Psoas muscle (tissue), 8 donors: ENCODE measurements at places on chromosomes 7 and 10. TPM values are rescaled to one million over a fixed set of nuclear protein-coding genes. Genes with fewer than 3 reads are reported as not detected.

TMEM213 gene
- not detected for total RNA-seq

DNA sequence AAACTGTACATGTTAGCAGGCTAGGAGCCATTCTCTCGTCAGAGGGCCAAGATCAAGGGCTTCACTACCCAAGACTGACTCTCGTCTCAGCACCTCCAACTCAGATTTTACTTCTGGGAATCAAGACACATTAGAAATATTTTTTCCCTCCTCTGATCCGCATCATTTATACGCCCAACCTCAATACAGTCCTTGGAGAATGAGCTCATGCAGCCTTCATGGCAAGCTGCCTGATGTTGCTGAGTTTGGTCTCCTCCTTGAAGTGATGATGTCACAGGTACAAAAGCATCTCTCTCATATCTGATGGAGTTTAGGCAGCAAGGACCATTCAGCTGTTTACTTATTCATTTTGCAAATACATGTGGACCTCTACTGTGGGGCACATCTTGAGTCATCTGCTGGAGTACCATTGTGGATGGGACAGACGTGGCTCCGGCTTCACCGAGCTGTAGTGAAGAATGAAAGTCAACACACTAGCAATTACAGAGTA is 114.0 kb downstream of the BMPER start:
- peak; percentile 57 for DNase-seq
- no peak overlapping the region for H3K27ac ChIP-seq
- H3K27me3 ChIP-seq, result no peaks in the 10 kb centered on the region
- H3K4me3 ChIP-seq, result no peak overlapping the region
- no peaks in the 10 kb centered on the region for H3K4me1 ChIP-seq

CALY gene
- not detected for total RNA-seq

EFCAB10 gene
- total RNA-seq, result not detected

SLC39A12 gene
- total RNA-seq, result not detected

MKX gene
- total RNA-seq, result 0.06 TPM

GRCh38 chr7:104135760-104136558 is 71.9 kb downstream of the ORC5 start:
- no peaks in the 10 kb centered on the region for H3K27me3 ChIP-seq
- no peaks in the 10 kb centered on the region for H3K36me3 ChIP-seq
- H3K4me1 ChIP-seq, result peaks cover 6% of the 10 kb centered on the region
- H3K4me3 ChIP-seq, result peak overlapping the region; percentile 44

ELOVL3 gene
- total RNA-seq, result 0.25 TPM

DNA sequence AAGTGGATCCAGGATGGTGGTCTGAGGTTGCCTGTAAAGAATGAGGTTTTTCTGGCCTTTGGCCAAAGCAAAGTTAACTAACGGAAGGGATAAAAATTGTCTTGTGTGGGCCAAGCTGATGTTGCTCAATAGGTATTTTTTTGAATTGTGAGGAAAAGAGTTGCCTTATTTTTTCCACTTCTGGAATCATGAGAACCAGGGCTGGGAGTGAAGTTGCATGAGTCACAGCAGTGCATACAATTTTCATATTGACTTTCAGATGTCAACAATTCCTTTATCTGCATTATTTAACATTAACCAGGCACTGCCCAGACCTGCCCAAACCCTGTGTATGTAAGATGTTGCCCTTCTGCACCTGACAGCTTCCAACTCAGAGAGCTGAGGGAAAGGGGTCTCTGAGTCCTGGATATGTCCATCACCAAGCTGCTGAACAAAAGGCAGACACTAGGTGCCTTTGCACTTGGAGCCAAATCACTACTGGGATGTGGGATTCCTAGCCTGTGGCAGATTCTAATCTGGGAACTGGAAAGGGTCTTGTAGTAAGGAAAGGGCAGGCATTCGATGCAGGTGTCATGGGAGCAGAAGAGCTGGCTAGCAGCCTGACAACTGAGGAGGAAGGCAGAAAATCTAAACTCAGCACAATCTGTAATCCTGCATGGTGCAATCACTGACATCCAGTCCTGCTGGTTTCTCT is 52.3 kb upstream of the SLC35B4 start:
- H3K27ac ChIP-seq, result no peak overlapping the region
- no peak overlapping the region for H3K4me3 ChIP-seq
- no peaks in the 10 kb centered on the region for H3K36me3 ChIP-seq
- no peak for DNase-seq
- peaks cover 3% of the 10 kb centered on the region for H3K27me3 ChIP-seq

DNA sequence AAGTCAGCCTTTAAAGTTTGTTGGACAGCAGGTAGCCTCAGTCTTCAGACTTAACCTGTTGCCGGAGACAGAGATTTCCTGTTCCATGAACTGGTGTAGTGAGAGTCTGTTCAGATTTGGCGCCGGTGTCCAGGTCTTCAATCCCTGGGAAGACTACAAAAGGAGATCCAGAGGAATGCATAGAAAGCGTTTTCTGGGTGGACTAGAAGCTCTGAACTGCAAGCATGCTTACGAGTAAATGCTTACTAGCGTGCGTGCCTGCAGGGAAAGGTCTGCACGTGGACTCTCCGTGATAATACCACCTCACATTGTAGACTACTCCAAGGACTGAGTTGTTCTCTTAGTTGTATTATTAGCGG is 878 bp downstream of the GLRX3 start:
- no peak for DNase-seq
- peak overlapping the region; percentile 100 for H3K4me3 ChIP-seq
- H3K4me1 ChIP-seq, result peaks cover 35% of the 10 kb centered on the region
- H3K27me3 ChIP-seq, result no peaks in the 10 kb centered on the region
- H3K36me3 ChIP-seq, result no peaks in the 10 kb centered on the region
- H3K27ac ChIP-seq, result peak overlapping the region; percentile 91

TRIM74 gene
- not detected for total RNA-seq

DNA sequence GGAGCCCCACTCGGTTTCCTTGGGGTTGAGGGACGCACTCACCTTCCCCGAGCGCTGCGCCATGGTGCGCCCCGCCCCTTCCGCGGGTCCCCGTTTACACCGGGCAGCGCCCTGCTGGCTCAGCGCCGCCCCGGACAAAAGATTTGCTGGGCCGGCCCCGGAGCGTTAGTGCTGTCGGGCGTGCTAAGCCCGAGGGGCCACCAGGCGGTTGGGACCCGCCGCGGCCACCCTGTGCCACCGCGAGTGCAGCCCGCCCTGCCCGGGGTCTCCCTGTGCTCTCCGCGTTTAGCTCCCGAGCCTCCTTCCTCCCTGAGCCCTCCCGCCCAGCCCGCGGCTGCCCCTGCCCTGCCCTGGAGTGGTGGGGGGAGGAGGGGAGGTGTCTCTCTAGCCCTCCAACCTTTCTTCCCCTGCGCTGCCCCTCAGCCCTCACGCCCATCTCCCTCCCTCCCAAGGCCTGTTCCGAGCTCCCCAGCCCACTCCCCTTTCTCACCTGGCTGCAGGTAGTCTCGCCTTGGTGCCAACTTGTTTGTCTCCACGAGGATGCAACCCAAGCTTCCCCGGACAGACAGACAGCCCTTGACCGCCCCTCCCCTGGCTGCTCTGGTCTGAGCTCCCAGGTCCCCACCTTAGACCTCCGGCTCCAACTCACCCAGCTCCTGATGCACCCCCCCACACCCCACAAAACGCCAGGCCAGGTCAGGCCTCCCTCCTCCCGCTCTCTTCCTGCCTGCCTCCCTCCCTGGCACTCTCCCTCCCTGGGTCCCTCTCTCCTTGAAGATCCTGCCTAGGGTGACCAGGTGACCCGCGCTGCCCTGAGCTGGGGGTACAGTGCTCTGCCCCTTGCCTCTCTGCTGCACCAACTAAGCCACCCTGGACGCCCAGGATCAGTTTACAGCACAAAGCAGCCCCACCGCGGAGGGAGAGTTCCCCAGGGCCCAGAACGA is at the start of gene CRYGN:
Gene CRYGN (minus strand): TSS at position 287 of the 944 bp plus-strand sequence. CDS start 224 bp downstream, at position 63.
- peak within 1 kb of the TSS; percentile 28 for H3K4me3 ChIP-seq
- DNase-seq, result peak; percentile 47
- H3K4me1 ChIP-seq, result no peaks in the 10 kb centered on the region
- peaks cover 19% of the 10 kb centered on the region for H3K27me3 ChIP-seq

PGAM2 gene
- 214 TPM for total RNA-seq

- no peaks in the 10 kb centered on the region for H3K36me3 ChIP-seq
- no peak overlapping the region for H3K4me3 ChIP-seq
- peaks cover 18% of the 10 kb centered on the region for H3K27me3 ChIP-seq
Observed at GRCh38 chr7:2517678-2518507, 1.7 kb upstream of the LFNG start.

CDHR3 gene
- total RNA-seq, result 0.30 TPM

DNA sequence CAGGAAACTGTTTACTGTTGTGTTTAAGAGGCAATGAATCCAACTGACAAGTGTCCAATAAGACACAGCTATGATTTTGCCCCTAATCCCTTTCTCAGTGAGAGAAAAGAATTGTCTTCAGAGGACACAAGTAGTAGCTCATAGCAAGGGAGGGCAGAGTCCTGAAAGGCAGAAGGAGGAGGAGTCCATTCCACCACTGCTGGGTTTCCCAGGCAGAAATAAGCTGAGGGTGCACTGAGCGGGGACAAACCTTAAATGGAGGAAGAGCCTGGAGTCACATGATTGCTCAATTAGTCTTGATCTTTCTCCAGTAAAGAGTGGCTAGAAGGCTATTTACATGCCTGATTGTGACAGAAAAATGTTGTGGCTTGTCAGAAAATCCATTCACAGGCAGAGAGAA is 573.8 kb downstream of the POM121L12 start:
- H3K27ac ChIP-seq, result no peak overlapping the region
- no peaks in the 10 kb centered on the region for H3K27me3 ChIP-seq
- DNase-seq, result no peak

- H3K27ac ChIP-seq, result no peak overlapping the region
- H3K36me3 ChIP-seq, result no peaks in the 10 kb centered on the region
- no peaks in the 10 kb centered on the region for H3K27me3 ChIP-seq
- DNase-seq, result no peak
- H3K4me3 ChIP-seq, result no peak overlapping the region
Observed at GRCh38 chr7:157464111-157464970, 127.5 kb downstream of the DNAJB6 start.

- H3K4me1 ChIP-seq, result no peaks in the 10 kb centered on the region
- H3K36me3 ChIP-seq, result no peaks in the 10 kb centered on the region
- H3K27ac ChIP-seq, result no peak overlapping the region
- peaks cover 5% of the 10 kb centered on the region for H3K27me3 ChIP-seq
Observed at GRCh38 chr10:120987359-120987758, 136.2 kb downstream of the WDR11 start.

MACROH2A2 gene
- total RNA-seq, result 6.0 TPM

DNA sequence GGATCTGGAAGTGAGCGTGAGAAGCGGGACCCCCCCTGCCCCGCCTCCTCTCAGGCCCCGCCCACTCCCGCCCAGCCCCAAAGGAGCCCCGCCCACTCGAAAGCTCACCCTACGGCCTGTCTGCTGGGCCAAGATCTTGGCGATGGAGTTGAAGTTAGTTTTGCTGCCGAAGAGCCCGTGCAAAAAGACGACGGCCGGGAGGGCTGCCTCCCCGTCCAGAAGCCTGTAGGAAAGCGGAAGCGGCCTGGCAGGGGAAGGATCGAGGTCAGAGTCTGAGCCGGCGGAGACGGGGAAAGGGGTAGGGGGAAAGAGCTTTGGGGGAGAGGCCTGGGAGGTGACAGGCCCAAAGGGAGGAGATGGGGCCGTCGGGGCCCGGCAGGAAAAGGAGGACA is 386 bp downstream of the ABHD11 start:
- no peaks in the 10 kb centered on the region for H3K4me1 ChIP-seq
- peak overlapping the region; percentile 91 for H3K4me3 ChIP-seq
- H3K27ac ChIP-seq, result peak overlapping the region; percentile 78
- H3K36me3 ChIP-seq, result peaks cover 4% of the 10 kb centered on the region
- peak; percentile 63 for DNase-seq

- peaks cover 22% of the 10 kb centered on the region for H3K4me1 ChIP-seq
- no peaks in the 10 kb centered on the region for H3K36me3 ChIP-seq
- no peaks in the 10 kb centered on the region for H3K27me3 ChIP-seq
- DNase-seq, result no peak
- H3K4me3 ChIP-seq, result no peak overlapping the region
Observed at GRCh38 chr10:114329634-114330365, 74.5 kb downstream of the AFAP1L2 start.

- no peaks in the 10 kb centered on the region for H3K27me3 ChIP-seq
- no peak overlapping the region for H3K4me3 ChIP-seq
- no peak overlapping the region for H3K27ac ChIP-seq
- DNase-seq, result no peak
- no peaks in the 10 kb centered on the region for H3K4me1 ChIP-seq
Observed at GRCh38 chr7:83072576-83073517, 89.8 kb downstream of the PCLO start.

DNA sequence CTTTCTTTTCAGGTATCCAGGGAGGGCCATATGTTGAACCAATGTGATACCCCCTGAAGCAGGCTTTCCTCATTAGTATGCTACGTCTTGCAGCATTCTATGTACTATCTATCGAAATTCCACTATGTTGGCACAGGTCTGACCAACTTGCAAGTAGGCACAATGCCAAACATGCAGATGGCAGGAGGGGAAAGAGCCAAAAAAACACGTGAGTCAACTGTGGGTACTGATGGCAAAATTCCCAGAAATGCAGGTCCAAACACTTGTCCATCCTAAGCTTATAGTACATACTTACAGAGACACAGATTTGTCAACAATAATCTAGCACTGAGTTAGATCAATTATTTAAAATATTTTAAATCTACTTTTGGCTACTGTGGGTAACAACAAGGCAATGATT is 394.9 kb downstream of the DGKB start:
- no peak overlapping the region for H3K27ac ChIP-seq
- no peaks in the 10 kb centered on the region for H3K4me1 ChIP-seq
- no peak overlapping the region for H3K4me3 ChIP-seq
- DNase-seq, result no peak
- H3K27me3 ChIP-seq, result no peaks in the 10 kb centered on the region

FGF8 gene
- not detected for total RNA-seq

GRCh38 chr7:20188567-20188966 is 28.6 kb downstream of the MACC1 start:
- no peaks in the 10 kb centered on the region for H3K27me3 ChIP-seq
- H3K27ac ChIP-seq, result no peak overlapping the region
- H3K4me1 ChIP-seq, result no peaks in the 10 kb centered on the region
- DNase-seq, result no peak
- no peak overlapping the region for H3K4me3 ChIP-seq

AKR1B15 gene
- total RNA-seq, result 37.3 TPM

PTN gene
- 1.2 TPM for total RNA-seq

- H3K36me3 ChIP-seq, result no peaks in the 10 kb centered on the region
- no peaks in the 10 kb centered on the region for H3K4me1 ChIP-seq
- no peak overlapping the region for H3K4me3 ChIP-seq
- no peaks in the 10 kb centered on the region for H3K27me3 ChIP-seq
- no peak overlapping the region for H3K27ac ChIP-seq
- DNase-seq, result no peak
Observed at GRCh38 chr10:49253340-49253906, 45.5 kb upstream of the C10orf71 start.

CYP2W1 gene
- not detected for total RNA-seq

CELF2 gene
- 47.8 TPM for total RNA-seq

GRCh38 chr10:133081636-133082035 is 6.1 kb upstream of the ADGRA1 start:
- H3K4me1 ChIP-seq, result no peaks in the 10 kb centered on the region
- H3K27ac ChIP-seq, result no peak overlapping the region
- no peaks in the 10 kb centered on the region for H3K27me3 ChIP-seq
- DNase-seq, result no peak
- no peaks in the 10 kb centered on the region for H3K36me3 ChIP-seq

IDI2 gene
- total RNA-seq, result 133 TPM

DNA sequence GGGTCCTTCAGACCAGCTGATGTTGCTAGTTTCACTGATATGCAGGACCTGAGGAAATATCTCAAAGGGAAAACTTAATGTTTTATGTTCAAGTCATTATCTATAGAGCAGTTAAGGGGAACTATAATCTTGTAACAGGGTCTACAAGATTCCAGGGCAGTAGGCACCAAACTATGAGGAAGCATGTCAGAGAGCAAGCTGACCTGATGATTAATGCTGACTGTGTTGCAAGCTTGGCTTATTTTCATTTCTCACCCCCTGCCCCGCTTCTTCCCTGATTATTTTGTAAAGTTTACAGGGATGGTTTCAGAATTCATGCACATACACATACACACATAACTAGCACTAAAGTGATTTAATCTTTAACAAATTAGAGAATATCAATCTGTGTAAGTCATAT is 84.3 kb upstream of the CACNA2D1 start:
- H3K27me3 ChIP-seq, result no peaks in the 10 kb centered on the region
- no peaks in the 10 kb centered on the region for H3K36me3 ChIP-seq
- H3K27ac ChIP-seq, result no peak overlapping the region
- no peaks in the 10 kb centered on the region for H3K4me1 ChIP-seq
